Hepatocyte (in vitro differentiated cells): ENCODE measurements at places on chromosomes 5 and 9. TPM values are rescaled to one million over a fixed set of nuclear protein-coding genes. Genes with fewer than 3 reads are reported as not detected.

Gene LCN6
- polyA plus RNA-seq, result not detected in 2 replicates

Gene SLC35D2
- polyA plus RNA-seq, result 68.0 and 87.5 TPM in 2 replicates

Gene C9orf72
- polyA plus RNA-seq, result 9.3 and 12.4 TPM in 2 replicates

Gene HEXB
- 191 and 226 TPM in 2 replicates for polyA plus RNA-seq
